Activated CD4-positive, alpha-beta memory T cell treated with anti-CD3 and anti-CD28 coated beads, Interleukin-2, amount 10 ng/mL, durations not matched to agents 7 days and 5 days (primary cell): ENCODE measurements at places on chromosomes 5 and 9.

DNA sequence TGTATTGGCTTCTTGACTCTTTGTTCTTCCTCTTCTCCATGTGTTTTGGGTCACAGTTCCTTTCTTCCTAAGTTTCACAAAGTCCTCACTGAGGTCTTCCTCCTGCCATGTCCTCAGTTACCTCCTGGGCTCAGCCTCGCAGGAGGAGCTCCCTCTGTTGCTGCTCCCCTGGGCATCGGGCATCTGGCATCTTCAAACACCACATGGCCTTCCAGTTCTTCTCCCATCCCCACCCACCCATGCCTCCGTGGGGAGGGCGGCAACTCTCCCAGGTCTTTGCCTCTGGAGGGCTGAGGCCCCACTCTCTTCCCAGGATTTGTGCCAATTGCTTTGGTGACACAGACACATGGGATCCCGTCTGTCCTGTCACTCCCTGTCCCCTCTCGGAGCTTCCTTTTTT, 22.8 kb downstream of the MRPL36 start:
- H3K27ac ChIP-seq, result no peak overlapping the region
- no peak for DNase-seq

- H3K36me3 ChIP-seq, result no peaks in the 10 kb centered on the region
- H3K4me1 ChIP-seq, result peaks cover 9% of the 10 kb centered on the region
- H3K4me3 ChIP-seq, result no peak overlapping the region
- DNase-seq, result no peak
- H3K27me3 ChIP-seq, result peaks cover 4% of the 10 kb centered on the region
- no peak overlapping the region for H3K27ac ChIP-seq
These were observed 29.1 kb upstream of the TOMM5 start for GRCh38 chr9:37621273-37622121.

GRCh38 chr9:9396518-9396917, 1216.3 kb downstream of the PTPRD start:
- H3K4me3 ChIP-seq, result no peak overlapping the region
- no peaks in the 10 kb centered on the region for H3K27me3 ChIP-seq
- H3K36me3 ChIP-seq, result no peaks in the 10 kb centered on the region
- H3K27ac ChIP-seq, result no peak overlapping the region
- DNase-seq, result no peak
- no peaks in the 10 kb centered on the region for H3K4me1 ChIP-seq

- no peak overlapping the region for H3K27ac ChIP-seq
- no peak overlapping the region for H3K4me3 ChIP-seq
- no peak for DNase-seq
- H3K27me3 ChIP-seq, result peaks cover 20% of the 10 kb centered on the region
These were observed 138.9 kb upstream of the RAI14 start for GRCh38 chr5:34517249-34517648.

- peaks cover 24% of the 10 kb centered on the region for H3K27me3 ChIP-seq
- no peak for DNase-seq
- peaks cover 20% of the 10 kb centered on the region for H3K36me3 ChIP-seq
These were observed 10.0 kb downstream of the ALG2 start for GRCh38 chr9:99211746-99212145.

- no peak for DNase-seq
- no peak overlapping the region for H3K27ac ChIP-seq
- no peaks in the 10 kb centered on the region for H3K36me3 ChIP-seq
These were observed 2.9 kb downstream of the ALDH1A1 start for GRCh38 chr9:72949918-72950325.

GRCh38 chr5:170993476-170993875, 131.7 kb downstream of the RANBP17 start:
- no peaks in the 10 kb centered on the region for H3K27me3 ChIP-seq
- no peaks in the 10 kb centered on the region for H3K4me1 ChIP-seq
- no peak overlapping the region for H3K4me3 ChIP-seq
- DNase-seq, result no peak
- H3K27ac ChIP-seq, result no peak overlapping the region
- no peaks in the 10 kb centered on the region for H3K36me3 ChIP-seq

GRCh38 chr5:35924122-35924949, 14.1 kb downstream of the CAPSL start:
- peaks cover 5% of the 10 kb centered on the region for H3K27me3 ChIP-seq
- DNase-seq, result no peak
- peak overlapping the region; percentile 62 for H3K4me3 ChIP-seq
- H3K36me3 ChIP-seq, result peaks cover 7% of the 10 kb centered on the region
- peak overlapping the region; percentile 64 for H3K27ac ChIP-seq

GRCh38 chr5:20601678-20602100, 613.7 kb upstream of the CDH18 start:
- H3K36me3 ChIP-seq, result no peaks in the 10 kb centered on the region
- H3K27me3 ChIP-seq, result no peaks in the 10 kb centered on the region
- H3K4me1 ChIP-seq, result no peaks in the 10 kb centered on the region

DNA sequence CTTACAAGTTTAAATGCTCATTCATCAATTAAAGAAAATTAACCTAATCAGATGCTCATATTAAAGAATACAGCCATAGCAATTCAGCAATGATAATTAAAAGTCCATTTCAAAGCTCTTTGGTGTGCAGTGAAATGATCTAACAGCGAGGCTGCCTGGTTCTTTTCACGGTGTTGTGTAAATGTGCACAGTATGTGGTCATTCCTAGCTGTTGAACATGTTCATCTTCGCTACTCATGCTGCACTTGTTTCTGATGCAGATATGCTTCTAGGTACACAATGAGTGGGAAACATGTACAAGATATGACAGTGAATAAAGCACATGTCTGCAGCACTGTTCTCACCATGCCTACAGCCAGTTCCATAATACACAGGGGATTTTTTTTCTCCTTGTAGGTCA, 163.5 kb downstream of the NR2F1-AS1 start:
- H3K4me3 ChIP-seq, result no peak overlapping the region
- no peaks in the 10 kb centered on the region for H3K4me1 ChIP-seq
- DNase-seq, result no peak
- no peak overlapping the region for H3K27ac ChIP-seq
- peaks cover 3% of the 10 kb centered on the region for H3K27me3 ChIP-seq
- H3K36me3 ChIP-seq, result no peaks in the 10 kb centered on the region

GRCh38 chr5:180540050-180540694, 46.0 kb downstream of the CNOT6 start:
- DNase-seq, result no peak
- peaks cover 4% of the 10 kb centered on the region for H3K4me1 ChIP-seq
- H3K36me3 ChIP-seq, result peaks cover 50% of the 10 kb centered on the region
- H3K27ac ChIP-seq, result no peak overlapping the region
- no peak overlapping the region for H3K4me3 ChIP-seq
- H3K27me3 ChIP-seq, result no peaks in the 10 kb centered on the region

DNA sequence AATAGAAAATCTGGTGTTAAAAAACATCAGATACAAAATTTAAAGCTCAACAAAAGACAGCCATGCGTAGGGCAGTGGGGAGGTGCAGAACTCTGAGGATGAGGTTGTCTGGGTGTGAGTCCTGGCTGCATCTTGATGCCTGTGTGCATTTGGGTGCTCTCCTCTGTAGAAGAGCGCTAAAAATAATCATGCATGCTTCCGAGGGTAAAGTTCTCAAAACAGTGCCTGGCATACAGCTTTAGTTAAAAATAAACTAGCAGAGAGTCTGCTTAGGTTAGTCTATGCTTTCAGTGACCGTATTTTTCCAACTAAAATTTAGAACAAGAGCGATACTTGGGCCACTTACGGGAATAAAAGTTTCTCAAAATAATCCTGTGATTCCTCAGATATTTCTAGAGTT, 55.5 kb upstream of the SPATA31C2 start:
- DNase-seq, result no peak
- no peaks in the 10 kb centered on the region for H3K4me1 ChIP-seq
- H3K36me3 ChIP-seq, result no peaks in the 10 kb centered on the region
- H3K27ac ChIP-seq, result no peak overlapping the region
- peaks cover 39% of the 10 kb centered on the region for H3K27me3 ChIP-seq

DNA sequence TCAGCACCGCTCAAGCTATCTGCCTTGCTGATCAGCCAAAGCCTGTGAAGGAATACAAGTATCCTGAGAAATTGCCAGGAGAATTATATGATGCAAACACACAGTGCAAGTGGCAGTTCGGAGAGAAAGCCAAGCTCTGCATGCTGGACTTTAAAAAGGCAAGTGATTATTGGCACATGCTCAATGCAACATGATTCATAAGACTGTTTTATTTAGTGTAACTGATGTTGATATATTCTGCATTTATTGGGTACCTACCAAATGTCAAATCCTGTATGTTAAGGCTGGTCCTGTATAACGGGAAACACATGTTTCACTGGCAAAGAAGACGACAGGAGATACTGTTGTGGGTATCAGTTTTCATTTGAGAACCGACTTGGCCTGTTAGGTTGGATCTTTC, 69.0 kb downstream of the ADAMTS16 start:
- no peak overlapping the region for H3K4me3 ChIP-seq
- no peaks in the 10 kb centered on the region for H3K27me3 ChIP-seq
- H3K27ac ChIP-seq, result no peak overlapping the region
- DNase-seq, result no peak
- no peaks in the 10 kb centered on the region for H3K4me1 ChIP-seq

DNA sequence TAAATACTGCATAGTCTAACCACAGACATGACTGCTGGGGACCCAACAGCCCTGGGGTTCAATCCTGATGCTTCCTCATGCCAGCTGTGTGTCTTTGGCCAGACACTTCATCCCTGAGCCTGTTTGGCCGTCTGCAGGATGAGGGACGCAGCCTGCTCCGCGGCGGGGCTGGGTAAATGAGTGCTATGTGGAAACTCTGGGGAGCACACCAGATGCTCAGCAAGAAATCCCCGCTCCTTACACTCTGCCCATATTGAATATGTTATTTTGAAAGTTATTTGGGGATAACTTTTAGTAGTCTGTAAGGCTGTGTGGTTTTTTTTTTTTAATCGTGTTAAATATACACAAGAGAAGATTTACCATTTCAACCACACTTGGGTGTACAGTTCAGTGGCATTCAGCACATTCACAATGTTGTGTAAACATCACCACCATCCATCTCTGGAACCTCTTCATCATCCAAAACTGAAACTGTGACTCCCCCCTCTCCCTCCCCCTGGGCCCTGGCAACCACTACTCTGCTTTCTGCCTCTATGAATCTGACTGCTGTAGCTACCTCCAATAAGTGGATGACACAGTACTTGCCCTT, 42.7 kb downstream of the SH3PXD2B start:
- peak; percentile 40 for DNase-seq
- H3K36me3 ChIP-seq, result no peaks in the 10 kb centered on the region
- H3K27me3 ChIP-seq, result peaks cover 20% of the 10 kb centered on the region
- no peak overlapping the region for H3K4me3 ChIP-seq

GRCh38 chr5:105903069-105903468, 1767.7 kb downstream of the EFNA5 start:
- no peak for DNase-seq
- no peaks in the 10 kb centered on the region for H3K36me3 ChIP-seq
- no peak overlapping the region for H3K4me3 ChIP-seq
- no peaks in the 10 kb centered on the region for H3K27me3 ChIP-seq
- H3K27ac ChIP-seq, result no peak overlapping the region
- no peaks in the 10 kb centered on the region for H3K4me1 ChIP-seq

GRCh38 chr9:3331801-3332200, 194.0 kb downstream of the RFX3 start:
- no peak overlapping the region for H3K27ac ChIP-seq
- no peak for DNase-seq
- no peaks in the 10 kb centered on the region for H3K27me3 ChIP-seq
- H3K4me3 ChIP-seq, result no peak overlapping the region
- H3K36me3 ChIP-seq, result peaks cover 3% of the 10 kb centered on the region
- no peaks in the 10 kb centered on the region for H3K4me1 ChIP-seq

- H3K4me1 ChIP-seq, result no peaks in the 10 kb centered on the region
- no peaks in the 10 kb centered on the region for H3K36me3 ChIP-seq
- H3K27ac ChIP-seq, result no peak overlapping the region
- no peak for DNase-seq
- no peaks in the 10 kb centered on the region for H3K27me3 ChIP-seq
These were observed 33.8 kb upstream of the PTGS1 start for GRCh38 chr9:122336866-122337555.

- no peak for DNase-seq
- no peaks in the 10 kb centered on the region for H3K36me3 ChIP-seq
- no peaks in the 10 kb centered on the region for H3K27me3 ChIP-seq
- H3K4me1 ChIP-seq, result no peaks in the 10 kb centered on the region
- no peak overlapping the region for H3K4me3 ChIP-seq
These were observed 222.8 kb downstream of the HSPA4 start for GRCh38 chr5:133274597-133274935.

DNA sequence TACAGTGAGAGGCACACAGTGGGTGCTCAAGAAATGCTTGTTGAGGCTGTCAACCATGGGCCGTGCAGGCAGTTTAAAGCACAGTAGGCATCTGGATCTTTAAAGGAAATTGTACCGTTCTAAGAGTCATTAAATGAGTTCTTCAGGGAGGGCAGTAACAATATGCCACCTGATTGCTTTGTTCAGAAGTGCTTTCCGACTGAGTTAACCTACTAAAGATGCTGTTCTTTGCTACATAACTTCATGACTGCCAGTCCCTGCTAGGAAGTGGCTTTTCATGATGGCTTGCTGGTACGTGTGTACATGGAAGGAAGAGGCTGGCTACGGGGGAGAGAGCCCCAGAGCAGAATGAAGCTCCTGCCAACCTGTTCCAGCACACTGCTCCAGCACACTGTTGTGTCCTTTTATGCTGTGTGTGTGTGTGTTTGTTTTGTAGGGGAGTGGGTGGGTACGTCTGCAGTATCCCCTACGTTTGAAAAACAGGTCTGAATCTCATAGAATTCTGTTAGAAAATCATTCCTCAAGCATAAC, 41.9 kb upstream of the PPP2R2B start:
- H3K36me3 ChIP-seq, result no peaks in the 10 kb centered on the region
- DNase-seq, result no peak
- H3K27me3 ChIP-seq, result peaks cover 2% of the 10 kb centered on the region
- H3K4me3 ChIP-seq, result no peak overlapping the region

GRCh38 chr9:16653491-16654399, 216.7 kb downstream of the BNC2 start:
- no peaks in the 10 kb centered on the region for H3K36me3 ChIP-seq
- no peaks in the 10 kb centered on the region for H3K4me1 ChIP-seq
- no peak overlapping the region for H3K27ac ChIP-seq
- no peak for DNase-seq
- no peak overlapping the region for H3K4me3 ChIP-seq
- no peaks in the 10 kb centered on the region for H3K27me3 ChIP-seq

DNA sequence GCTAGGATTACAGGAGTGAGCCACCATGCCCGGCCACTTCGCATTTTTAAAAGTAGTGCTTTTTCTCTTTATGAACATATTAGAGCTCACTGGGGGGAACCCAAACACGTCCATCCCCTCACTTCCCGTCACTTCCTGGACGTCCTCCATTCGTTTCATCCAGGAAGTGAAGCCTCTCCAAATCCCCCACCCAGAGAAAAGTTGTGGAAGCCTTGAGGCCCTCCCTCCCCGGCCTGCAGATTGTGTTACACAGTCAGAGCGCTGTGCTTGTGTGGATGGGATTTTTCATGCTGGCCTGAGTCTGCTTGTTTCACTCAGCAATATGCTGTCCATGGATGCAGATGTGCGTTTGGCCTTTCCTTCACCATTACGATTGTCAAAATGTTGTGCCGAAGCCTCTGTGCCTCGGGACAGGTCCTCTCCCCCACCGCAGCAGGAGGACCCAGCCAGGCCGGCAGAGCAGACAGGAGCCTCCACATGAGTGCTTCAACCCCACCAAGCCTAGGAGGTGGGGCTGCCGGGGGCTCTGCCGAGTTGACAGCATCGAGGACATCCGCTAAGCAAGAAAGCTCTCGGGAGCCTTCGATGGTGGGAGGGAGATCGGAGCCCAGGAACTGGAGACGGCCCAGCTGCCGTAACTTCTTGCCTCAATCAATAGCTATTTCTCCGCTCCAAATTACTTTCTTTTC, 121.6 kb upstream of the PPP1R26 start:
- H3K27me3 ChIP-seq, result no peaks in the 10 kb centered on the region
- H3K4me1 ChIP-seq, result peaks cover 25% of the 10 kb centered on the region
- no peak for DNase-seq
- H3K27ac ChIP-seq, result no peak overlapping the region
